ENCODE measurements at places on chromosomes 12 and 14.

DNA sequence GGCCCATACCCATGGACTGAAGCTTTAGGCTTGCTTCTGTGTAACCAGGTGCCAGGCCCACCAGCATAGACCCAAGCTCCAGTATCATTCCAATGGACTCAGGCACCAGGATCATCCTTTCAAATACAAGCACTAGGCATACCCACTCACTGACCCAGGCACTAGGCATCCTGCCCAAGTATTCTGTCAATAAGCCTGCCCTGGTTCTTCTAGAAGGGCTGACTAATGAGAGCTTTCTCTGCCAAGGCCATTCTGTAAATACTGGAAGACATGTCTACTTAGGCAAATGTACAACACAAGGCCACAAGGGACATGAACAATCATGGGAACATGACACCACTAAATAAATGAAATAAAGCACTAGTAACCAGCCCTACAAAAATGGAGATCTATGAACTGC is 352.2 kb downstream of the FSCB start:
- DNase-seq: no peak

GRCh38 chr12:10736463-10736862 is 13.3 kb upstream of the YBX3 start:
- no peak for DNase-seq

- no peak for DNase-seq
These were observed 8.0 kb upstream of the TXNRD1 start for GRCh38 chr12:104207416-104208205.

- no peak for DNase-seq
These were observed 152.7 kb downstream of the PELI2 start for GRCh38 chr14:56270921-56271320.

DNA sequence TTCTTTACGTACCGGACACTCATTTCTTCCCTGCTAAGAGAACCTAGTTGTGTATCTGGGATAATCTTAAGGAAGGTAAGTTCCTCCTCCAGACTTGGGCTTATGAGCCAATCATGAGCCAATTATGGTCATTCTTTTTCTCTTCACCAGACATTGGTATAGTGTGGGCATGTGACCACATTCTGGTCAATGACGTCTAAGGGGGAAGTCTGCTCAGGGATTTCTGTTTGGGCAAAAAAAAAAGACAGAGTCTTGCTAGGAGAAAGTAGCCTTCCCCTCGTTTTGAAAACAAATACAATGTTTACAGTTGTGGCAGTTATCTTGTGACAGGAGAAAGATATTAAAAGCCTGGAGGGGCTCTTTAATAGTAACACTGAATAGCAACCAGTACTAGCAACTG is 20.1 kb upstream of the PLXNC1 start:
- no peak for DNase-seq

- DNase-seq: peak; percentile 41
These were observed 9.0 kb upstream of the TAS2R31 start for GRCh38 chr12:11040162-11040561.

DNA sequence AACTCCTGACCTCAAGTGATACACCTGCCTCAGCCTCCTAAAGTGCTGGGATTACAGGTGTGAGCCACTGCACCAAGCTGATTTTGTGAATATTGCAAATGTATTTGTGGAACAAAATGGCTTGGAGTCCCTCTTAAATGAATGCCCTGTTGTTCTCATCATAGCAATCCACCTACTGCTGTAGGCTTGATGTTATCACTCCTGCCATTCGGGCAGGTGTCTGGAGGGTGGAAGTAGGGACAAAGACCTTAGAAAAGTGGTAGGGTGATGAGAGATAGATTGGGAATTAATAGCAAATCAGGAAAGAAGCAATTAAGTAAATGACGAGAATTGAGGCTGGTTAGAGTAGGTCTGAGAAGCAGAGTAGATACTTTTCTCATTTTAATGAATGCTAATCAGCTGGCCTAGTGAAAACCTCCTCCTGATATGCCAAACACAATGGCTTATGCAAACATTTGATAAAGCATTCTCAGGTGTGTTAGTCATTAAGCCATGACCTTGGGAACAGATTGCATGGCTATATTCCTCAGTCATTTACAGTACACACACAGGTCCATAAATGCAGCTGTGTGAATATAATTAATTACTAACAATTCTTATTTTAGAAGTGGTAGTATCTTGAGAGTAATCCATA is 60.5 kb upstream of the USP44 start:
- no peak for DNase-seq

- no peak for DNase-seq
These were observed 32.9 kb upstream of the IGF1 start for GRCh38 chr12:102513272-102513671.

DNA sequence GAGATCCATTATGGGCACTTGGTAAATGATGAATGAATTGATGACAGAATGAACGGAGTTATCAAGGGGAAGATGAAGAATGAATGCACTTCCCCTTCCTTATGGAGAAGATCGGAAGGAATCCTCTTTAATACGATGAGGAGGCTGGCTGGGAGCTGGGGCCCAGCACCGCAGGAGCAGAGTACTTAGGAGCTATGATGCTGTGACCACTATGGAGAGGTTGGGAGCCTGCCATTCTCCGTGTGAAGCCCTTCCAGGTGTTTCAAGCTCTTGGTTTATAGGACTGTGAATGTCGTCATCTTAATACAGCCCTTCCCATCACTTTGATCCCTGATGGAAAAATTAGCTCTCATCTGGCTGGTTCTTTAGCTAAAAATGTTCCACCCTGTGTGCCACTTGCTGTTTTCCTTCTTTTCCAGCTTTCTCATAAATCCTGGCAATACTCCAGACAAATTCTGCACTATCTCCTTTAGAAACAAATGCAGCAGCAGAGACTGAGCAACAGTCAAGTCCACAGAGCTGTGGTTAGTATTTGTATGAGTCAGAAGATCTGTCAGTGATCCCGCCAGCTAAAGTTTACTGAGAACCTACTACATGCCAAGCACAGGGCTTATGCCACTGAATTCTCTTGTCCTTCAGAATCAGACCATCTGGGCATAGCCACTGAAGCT is 263.1 kb upstream of the CRY1 start:
- peak; percentile 66 for DNase-seq

- peak; percentile 37 for DNase-seq
These were observed 52.6 kb upstream of the STRN3 start for GRCh38 chr14:31078766-31079165.

GRCh38 chr14:54894995-54895394 is 7.6 kb downstream of the GCH1 start:
- peak; percentile 54 for DNase-seq

GRCh38 chr14:20489093-20489994 is 16.0 kb upstream of the RNASE10 start:
- no peak for DNase-seq

GRCh38 chr12:69014047-69014446 is 81.1 kb upstream of the CPM start:
- no peak for DNase-seq

- no peak for DNase-seq
These were observed 30.3 kb downstream of the HIP1R start for GRCh38 chr12:122865268-122866231.

DNA sequence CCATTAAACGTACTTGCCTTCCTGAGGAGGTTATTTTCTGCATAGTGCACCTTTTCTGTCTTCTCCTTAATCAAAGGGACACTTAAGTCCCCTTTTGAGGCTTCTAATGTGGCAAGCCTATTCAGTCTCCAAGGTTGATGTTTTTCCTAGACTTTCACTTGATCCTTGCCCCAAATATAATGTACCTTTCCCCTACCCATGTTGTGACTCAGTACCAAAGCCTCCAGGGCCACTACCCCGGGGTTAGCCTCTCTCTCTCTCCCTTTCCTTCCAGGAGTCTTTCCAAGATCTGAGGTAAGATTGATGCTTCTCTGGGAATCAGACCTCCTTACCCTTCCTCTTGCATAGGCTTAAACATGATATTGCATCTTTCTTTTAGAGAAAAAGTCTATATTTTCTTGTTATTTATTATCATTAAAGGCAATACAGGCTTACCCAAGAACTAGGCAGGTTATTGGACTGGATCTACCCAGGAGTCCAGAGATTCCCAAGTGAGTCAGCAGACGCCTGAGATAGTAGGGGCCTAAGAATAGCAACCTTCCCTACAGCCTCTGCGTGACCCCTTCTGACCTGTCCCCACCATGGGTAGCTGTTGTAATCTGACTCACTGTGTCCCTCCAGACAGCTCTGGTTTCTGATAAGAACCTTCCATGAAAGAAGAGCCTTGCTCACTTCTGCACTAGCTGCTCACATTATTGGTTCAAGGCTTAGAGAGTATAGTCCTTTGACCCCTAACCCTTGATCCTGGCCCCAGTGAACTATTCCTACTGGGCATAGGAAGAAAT is 172.9 kb downstream of the ZFP36L1 start:
- DNase-seq: peak; percentile 87

GRCh38 chr12:47114481-47114892 is 34.7 kb upstream of the AMIGO2 start:
- DNase-seq: peak; percentile 36

- DNase-seq: no peak
These were observed 44.3 kb downstream of the SPRING1 start for GRCh38 chr12:116693286-116694227.

GRCh38 chr12:113198296-113198695 is 12.8 kb downstream of the RITA1 start:
- DNase-seq: peak; percentile 47

GRCh38 chr14:102927346-102927877 is 4.9 kb downstream of the AMN start:
- no peak for DNase-seq

- no peak for DNase-seq
These were observed 3.2 kb downstream of the USP44 start for GRCh38 chr12:95548056-95548538.

GRCh38 chr12:21814327-21814726 is 39.8 kb upstream of the KCNJ8 start:
- DNase-seq: no peak

GRCh38 chr12:26826437-26826836 is 6.6 kb downstream of the ITPR2 start:
- DNase-seq: no peak

DNA sequence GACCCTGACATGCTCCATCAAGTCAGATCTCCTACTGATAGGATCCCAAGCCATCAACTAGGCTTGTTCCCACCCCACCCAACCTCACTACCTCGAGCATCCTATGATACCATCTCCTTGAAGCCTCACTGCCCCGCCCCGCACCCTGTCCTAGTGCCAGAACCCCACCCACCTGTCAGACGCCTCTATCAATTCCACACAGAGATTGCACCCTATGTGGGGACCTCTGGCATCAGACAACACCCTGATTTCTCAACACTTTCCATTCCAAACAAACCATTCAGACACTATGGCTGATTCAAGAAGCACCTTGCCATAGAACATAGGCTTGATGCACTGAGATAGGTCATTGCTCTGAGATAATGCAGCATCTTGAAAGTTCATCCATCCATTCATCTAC is 3.1 kb upstream of the GLTP start:
- DNase-seq: no peak

- DNase-seq: no peak
These were observed 415.2 kb downstream of the VRK1 start for GRCh38 chr14:97212399-97212798.

GRCh38 chr12:129571901-129572494 is 331.8 kb downstream of the TMEM132D start:
- DNase-seq: no peak

DNA sequence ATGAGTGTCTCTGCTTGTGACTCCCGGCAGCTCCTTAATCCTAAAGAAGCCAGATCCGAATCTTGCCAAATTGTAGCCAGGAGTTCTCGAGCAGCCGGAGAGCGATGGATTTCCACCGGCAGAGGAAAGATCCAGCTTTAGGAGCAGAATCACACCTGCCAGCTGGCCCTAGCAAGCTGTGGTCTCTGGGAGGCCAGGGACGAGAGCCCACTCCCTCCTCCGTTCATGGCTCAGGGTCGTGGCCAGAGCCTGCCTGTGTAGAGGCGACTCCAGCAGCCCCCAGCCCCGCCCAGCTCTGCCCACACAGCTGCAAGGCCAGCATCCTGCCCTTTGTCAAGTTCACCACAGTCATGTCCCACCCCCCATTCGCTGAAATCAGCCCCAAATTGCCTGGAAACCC is 121.0 kb downstream of the SCARB1 start:
- no peak for DNase-seq

- no peak for DNase-seq
These were observed 119.9 kb downstream of the DENND5B start for GRCh38 chr12:31471051-31471450.

GRCh38 chr14:90733139-90733808 is 83.0 kb downstream of the TTC7B start:
- no peak for DNase-seq

DNA sequence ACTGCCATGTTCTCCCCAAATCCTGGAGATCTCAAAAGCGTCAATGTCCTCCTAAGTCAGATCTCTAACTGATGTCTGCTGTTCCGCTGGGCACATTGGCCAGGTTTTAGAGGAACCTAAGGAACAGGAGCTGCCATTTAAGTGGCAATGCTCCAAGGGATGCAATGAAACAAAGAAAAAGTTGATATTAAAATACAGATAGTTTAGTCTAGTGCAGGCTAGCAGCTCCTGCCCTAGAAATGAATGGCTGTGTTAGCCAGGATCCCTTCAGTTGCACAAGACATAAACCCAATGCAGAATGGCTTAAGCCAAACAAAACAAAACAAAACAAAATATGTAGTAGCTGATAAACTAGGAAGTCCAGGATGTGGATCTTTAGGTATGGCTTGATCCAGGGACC is 144.1 kb downstream of the HMGA2 start:
- DNase-seq: no peak

GRCh38 chr12:69442894-69443293 is 27.3 kb upstream of the FRS2 start:
- peak; percentile 4 for DNase-seq
